ENCODE measurements at places on chromosomes 5 and 9.
A peak's percentile ranks its signal among the peaks of the same experiment; 100 is the strongest.

DNA sequence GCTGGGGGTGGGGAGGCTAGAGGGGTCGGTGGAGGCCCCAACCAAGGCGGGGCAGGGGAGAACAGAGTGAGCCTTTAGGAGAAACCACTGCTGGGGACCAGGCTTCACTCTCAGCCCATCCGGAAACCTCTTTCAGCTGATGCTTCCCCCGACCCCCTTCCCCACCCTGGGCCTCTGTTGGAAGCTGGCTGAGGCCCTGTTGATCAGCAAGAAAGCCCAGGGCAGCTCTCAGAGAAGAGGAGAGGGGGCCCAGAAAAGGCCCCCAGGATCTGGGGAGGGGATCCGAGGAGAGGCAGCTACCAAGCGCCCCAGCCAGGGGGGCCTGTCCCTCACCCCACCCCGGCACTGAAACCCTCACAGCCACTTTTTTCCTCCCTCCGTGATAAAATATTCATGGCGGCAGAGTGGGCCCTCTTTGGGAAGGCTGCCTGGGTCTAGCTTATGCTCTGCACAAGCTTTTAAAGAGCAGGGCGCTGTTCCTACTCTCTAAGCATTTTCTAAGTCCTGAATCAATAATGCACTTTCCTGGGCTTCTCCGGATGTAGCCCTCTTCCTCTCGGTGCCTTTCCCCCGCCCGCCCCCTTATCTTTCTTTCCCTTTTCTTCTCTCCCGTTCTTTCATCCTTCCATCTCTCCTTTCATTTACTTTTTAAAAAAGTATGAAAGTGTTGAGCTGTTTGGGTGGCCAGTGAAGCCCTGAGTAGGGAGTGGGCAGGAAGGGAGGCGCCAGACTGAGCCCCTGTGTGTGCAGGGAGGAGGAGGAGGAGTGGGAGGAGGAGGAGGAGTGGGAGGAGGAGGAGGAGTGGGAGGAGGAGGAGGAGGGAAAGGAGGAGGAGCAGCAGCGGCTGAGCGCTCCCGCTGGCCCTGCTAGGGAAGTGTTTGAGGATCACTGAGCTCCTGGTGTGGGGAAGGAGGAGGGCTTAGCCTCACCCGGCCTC, 23.5 kb downstream of the NTNG2 start:
- H3K36me3 ChIP-seq = no peaks in the 10 kb centered on the region
- peaks cover 84% of the 10 kb centered on the region for H3K27me3 ChIP-seq
- no peak overlapping the region for H3K4me3 ChIP-seq
- no peak overlapping the region for H3K27ac ChIP-seq
- DNase-seq = no peak

GRCh38 chr9:133821601-133822429, 83.7 kb upstream of the SARDH start:
- DNase-seq = no peak
- H3K36me3 ChIP-seq = no peaks in the 10 kb centered on the region
- no peaks in the 10 kb centered on the region for H3K27me3 ChIP-seq
- no peak overlapping the region for H3K27ac ChIP-seq
- H3K4me1 ChIP-seq = no peaks in the 10 kb centered on the region

GRCh38 chr9:93702261-93702660, 125.9 kb downstream of the PHF2 start:
- DNase-seq = no peak
- no peaks in the 10 kb centered on the region for H3K36me3 ChIP-seq
- H3K4me1 ChIP-seq = no peaks in the 10 kb centered on the region
- H3K4me3 ChIP-seq = no peak overlapping the region

DNA sequence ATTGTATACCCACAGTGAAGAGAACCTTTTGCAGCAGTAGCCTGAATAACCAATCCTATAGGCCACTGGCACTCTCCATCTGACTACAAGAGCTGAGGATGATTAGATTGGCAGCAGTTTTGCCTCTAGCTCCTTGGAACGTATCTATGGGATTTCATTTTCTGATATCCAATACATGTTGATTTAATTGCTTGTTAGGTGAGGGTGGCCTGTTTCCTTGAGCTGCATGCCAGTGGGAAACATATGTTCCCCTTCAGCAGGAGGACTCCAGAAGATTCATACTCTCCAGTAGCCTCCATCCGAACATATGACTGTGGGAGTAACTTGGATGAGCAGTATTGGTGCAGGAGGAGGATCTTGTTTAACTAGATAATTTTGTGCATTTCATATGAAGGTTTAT, 51.5 kb downstream of the GCNT1 start:
- H3K36me3 ChIP-seq = no peaks in the 10 kb centered on the region
- no peak for DNase-seq
- no peaks in the 10 kb centered on the region for H3K27me3 ChIP-seq
- no peak overlapping the region for H3K27ac ChIP-seq

DNA sequence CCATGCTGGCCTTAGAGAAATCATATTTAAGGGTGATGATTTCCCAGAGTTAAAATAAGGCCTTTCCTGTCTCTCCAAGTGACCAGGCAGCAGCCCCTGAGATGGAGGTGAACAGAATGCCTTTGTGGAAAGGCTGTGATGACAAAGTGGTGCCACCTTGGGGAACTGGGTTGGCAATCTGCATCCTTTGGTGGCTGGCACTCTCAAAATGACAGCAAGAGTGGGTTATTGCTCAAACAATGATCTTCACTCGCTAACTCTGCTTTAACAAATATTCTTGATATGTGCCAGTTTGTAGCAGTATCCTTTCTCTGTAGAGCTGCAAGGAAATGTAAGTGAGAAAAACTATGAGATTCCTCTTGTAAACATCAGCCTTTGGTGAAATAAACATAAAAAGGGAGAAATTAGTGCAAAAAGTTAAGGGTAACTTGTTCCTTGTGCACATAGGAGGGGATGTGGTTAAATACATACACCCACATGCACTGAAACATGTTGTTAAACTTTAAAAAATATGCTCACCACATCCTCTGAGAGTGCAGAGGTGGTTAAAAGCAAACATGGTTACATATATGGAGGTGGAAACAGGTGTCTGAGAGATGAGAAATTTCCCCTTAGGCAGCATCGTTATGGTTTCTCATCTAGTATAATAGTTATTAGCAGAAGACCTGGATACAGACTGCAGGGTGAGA, 373.4 kb upstream of the CTNND2 start:
- no peaks in the 10 kb centered on the region for H3K27me3 ChIP-seq
- H3K4me1 ChIP-seq = no peaks in the 10 kb centered on the region
- H3K36me3 ChIP-seq = no peaks in the 10 kb centered on the region
- DNase-seq = no peak

DNA sequence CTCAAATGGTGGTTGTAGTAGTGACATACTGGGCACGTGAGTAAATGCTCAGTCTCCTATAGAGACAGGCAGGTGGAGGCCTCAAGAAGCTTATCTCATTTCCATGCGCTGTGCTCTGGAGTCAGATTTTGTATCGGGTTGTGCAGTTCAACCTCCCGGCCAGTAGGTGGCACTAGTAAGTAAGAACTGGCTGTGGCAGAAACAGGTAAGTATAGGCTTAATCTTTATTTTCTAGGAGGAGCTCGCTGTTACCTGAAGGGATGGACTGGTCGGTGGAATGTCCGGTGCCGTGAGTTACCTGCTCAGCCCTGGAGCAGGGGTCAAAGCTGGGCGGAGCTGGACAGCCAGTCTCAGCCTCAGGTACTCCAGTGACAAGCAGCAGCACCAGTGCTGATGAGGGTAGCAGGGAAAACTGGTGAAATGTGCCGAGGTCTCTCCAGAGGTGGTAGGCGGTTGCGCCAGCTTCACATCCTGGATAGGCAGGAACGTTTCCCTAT, 880.1 kb upstream of the SEMA6A start:
- H3K27ac ChIP-seq = no peak overlapping the region
- no peaks in the 10 kb centered on the region for H3K36me3 ChIP-seq
- H3K27me3 ChIP-seq = peaks cover 12% of the 10 kb centered on the region
- H3K4me3 ChIP-seq = no peak overlapping the region

DNA sequence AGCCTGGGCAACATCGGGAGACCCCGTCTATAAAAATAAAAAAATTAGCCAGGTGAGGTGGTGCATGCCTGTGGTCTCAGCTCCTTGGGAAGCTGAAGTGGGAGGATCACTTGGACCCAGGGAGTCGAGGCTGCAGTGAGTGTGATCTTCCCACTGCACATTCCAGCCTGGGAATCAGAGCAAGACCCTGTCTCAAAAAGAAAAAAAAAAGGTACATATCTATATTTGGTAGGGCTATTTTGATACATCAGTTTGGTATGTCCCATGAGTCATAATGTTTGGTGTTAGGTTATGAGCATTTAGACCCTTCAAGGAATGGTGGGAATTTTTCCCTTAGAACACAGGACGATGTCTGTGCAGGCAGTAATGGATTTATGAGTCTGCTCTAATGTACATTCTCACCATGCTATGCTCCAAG, 55.3 kb upstream of the POU4F3 start:
- peaks cover 8% of the 10 kb centered on the region for H3K4me1 ChIP-seq
- no peak for DNase-seq
- H3K4me3 ChIP-seq = no peak overlapping the region
- H3K27me3 ChIP-seq = no peaks in the 10 kb centered on the region
- H3K36me3 ChIP-seq = peaks cover 35% of the 10 kb centered on the region

DNA sequence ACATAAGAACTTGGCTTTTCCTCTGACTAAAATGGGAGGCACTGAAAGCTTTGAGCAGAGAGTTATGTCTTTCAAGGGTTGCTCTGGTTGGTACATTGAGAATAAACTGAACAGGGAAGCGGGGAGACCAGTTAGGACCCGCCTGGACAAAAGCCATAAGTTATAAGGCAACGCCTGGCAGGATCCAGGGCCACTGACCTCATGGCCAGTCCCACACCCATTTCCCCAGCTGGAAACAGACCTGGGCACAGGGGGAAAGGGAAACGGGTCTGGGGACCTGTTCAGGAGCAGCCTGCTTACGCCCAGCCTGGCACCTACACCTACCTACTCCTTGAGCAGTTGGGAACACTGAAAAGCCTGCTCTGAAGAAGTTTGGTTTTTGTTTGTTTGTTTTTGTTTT, 1.3 kb downstream of the SPINK4 start:
- no peaks in the 10 kb centered on the region for H3K27me3 ChIP-seq
- H3K27ac ChIP-seq = no peak overlapping the region
- DNase-seq = no peak

DNA sequence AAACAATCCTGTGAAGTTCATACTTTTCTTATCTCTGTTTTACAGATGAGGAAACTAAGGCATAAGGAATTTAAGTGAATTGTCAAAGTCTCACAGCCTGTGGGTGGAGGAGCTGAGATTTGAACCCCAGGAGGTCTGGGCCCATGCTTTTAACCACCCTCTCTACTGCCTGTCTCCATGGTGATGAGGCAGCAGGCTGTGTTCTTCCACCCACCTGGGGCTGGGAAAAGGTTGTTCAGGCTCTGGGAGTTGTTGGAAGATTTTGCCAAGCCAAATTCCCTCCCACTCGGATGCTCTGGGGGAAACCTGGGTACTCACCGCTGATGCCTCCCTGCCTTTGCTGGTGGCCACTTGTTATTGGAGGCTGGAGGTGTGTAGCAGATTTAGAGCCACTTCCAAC, 18.3 kb upstream of the SYNPO start:
- no peaks in the 10 kb centered on the region for H3K36me3 ChIP-seq
- H3K4me1 ChIP-seq = peaks cover 39% of the 10 kb centered on the region
- H3K27me3 ChIP-seq = no peaks in the 10 kb centered on the region

GRCh38 chr9:95989297-95989696, 113.8 kb downstream of the ERCC6L2 start:
- H3K36me3 ChIP-seq = peaks cover 14% of the 10 kb centered on the region
- no peak overlapping the region for H3K4me3 ChIP-seq
- no peak overlapping the region for H3K27ac ChIP-seq
- no peaks in the 10 kb centered on the region for H3K4me1 ChIP-seq
- H3K27me3 ChIP-seq = no peaks in the 10 kb centered on the region

- no peak for DNase-seq
- no peaks in the 10 kb centered on the region for H3K36me3 ChIP-seq
- H3K4me1 ChIP-seq = no peaks in the 10 kb centered on the region
- no peak overlapping the region for H3K4me3 ChIP-seq
These were observed 14.8 kb upstream of the ZNF474 start for GRCh38 chr5:122114501-122114900.

- no peaks in the 10 kb centered on the region for H3K27me3 ChIP-seq
- H3K4me1 ChIP-seq = peaks cover 4% of the 10 kb centered on the region
- DNase-seq = no peak
- H3K4me3 ChIP-seq = no peak overlapping the region
- no peak overlapping the region for H3K27ac ChIP-seq
- peaks cover 57% of the 10 kb centered on the region for H3K36me3 ChIP-seq
These were observed 17.1 kb downstream of the BRD3 start for GRCh38 chr9:134050726-134051125.

- H3K27ac ChIP-seq = no peak overlapping the region
- no peak for DNase-seq
- no peak overlapping the region for H3K4me3 ChIP-seq
- no peaks in the 10 kb centered on the region for H3K36me3 ChIP-seq
- H3K4me1 ChIP-seq = peaks cover 29% of the 10 kb centered on the region
These were observed 435.7 kb downstream of the PLK2 start for GRCh38 chr5:58024151-58024550.

- H3K4me1 ChIP-seq = peaks cover 78% of the 10 kb centered on the region
- no peaks in the 10 kb centered on the region for H3K27me3 ChIP-seq
- H3K27ac ChIP-seq = peak overlapping the region; percentile 95
- DNase-seq = peak; percentile 67
- H3K4me3 ChIP-seq = peak overlapping the region; percentile 64
These were observed 30.9 kb downstream of the GSN start for GRCh38 chr9:121298689-121299466.

GRCh38 chr5:108196276-108196675, 185.6 kb downstream of the FBXL17 start:
- no peaks in the 10 kb centered on the region for H3K36me3 ChIP-seq
- no peak overlapping the region for H3K27ac ChIP-seq
- no peak for DNase-seq
- no peak overlapping the region for H3K4me3 ChIP-seq

DNA sequence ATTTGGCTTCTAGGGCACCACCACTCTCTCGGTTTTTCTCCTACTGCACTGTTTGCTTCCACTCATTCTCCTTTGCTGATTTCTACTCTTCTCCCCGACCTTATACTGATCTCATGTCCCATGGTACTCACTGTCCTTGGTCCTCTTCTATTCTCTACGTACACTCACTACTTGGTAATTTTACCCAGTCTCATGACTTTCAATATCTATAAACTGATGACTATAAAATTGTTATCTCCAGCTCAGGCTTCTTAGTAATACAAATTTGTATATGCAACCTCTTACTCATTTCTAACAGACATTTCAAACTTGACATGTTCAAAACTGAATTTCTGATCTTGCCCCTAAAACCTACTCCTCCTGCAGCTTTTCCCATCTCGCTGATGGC, 4.1 kb downstream of the RAPGEF6 start:
- H3K27ac ChIP-seq = no peak overlapping the region
- H3K36me3 ChIP-seq = no peaks in the 10 kb centered on the region
- no peaks in the 10 kb centered on the region for H3K27me3 ChIP-seq
- DNase-seq = no peak
- no peaks in the 10 kb centered on the region for H3K4me1 ChIP-seq

Measured in tibial artery (tissue), 4 donors.